ENCODE measurements at places on chromosomes 3 and 15.
A peak's percentile ranks its signal among the peaks of the same experiment; 100 is the strongest.

GRCh38 chr3:102026656-102027055, 177.3 kb downstream of the NFKBIZ start:
- no peak for DNase-seq

GRCh38 chr3:26652164-26652563, 29.6 kb downstream of the LRRC3B start:
- peak; percentile 66 for DNase-seq

GRCh38 chr15:54120949-54121463, 142.8 kb downstream of the UNC13C start:
- DNase-seq = no peak

DNA sequence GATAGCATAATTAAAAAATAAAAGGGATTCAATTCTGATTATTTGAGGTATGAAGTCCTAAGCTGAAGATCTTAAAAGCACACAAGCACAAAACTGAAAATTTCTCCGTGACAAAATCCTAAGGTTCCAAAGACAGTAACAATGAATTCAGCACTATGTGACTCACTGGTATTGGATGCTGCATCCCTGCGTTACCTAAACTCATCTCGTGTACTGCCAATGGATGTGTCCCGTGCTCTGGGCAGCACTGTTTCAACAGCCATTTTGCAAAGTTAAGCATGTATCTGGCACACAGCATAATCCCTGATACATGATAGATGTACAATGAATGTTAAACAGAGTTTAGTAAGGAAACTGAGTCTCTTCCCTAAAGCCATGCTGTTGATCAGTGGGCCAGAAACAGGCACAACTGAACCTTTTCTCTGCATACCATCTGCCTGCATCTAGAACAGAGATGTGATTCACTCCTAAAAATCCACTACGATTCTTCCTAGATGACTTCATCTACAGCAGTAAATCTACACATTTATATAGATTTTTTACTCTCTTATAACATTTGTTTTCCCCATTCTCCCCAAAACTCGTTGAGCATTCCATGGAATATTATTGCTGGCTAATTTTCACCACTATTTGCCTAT, 14.3 kb downstream of the SUCLG2 start:
- no peak for DNase-seq

GRCh38 chr3:119293105-119293870, 895 bp upstream of the ARHGAP31 start:
- no peak for DNase-seq

- no peak for DNase-seq
Observed at GRCh38 chr3:127720161-127720823, 47.5 kb downstream of the ABTB1 start.

GRCh38 chr3:150265305-150265704, 142.8 kb upstream of the TSC22D2 start:
- DNase-seq = no peak

DNA sequence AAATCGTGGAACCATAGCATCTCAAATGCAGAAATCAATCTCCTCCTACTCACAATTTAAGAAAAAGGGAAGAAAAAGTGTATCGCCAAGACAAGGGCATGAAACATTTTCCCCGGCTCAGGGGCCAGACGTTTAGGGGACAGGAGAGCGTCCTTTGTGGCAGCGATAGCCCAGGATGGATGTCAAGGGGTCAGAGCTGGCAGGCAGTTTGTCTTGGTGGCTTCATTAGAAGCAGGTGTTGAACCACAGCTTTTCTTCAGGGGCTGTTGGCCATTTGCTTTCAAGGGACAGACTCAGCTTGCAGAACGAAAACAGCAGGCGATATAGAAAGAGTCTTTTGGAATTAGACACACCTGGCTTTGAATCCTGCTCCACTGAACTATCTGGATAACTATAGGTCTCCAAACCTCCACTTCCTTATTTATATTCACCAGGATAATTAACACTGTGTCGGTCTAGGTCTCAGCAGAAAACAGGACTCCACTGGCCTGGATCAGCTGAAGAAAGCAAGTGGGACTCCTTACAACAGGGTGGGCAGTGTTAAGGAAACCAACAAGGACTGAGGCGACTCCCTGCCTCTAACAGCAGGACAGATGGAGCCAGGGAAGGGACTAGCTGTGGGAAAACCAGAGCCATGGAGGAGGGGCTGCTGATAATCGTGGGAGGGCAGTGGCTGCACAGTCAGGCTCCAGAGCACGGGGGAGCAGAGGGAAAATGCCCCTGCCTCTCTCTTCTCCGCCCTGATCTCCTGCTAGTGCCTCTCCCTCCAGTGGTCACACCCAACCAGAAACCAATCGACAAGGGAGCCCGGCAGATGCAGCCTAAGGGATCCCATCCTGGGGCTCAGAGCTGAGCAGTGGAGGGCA, 123.6 kb downstream of the LIPC start:
- no peak for DNase-seq

GRCh38 chr3:149703466-149703865, 45.6 kb upstream of the WWTR1 start:
- DNase-seq = no peak

DNA sequence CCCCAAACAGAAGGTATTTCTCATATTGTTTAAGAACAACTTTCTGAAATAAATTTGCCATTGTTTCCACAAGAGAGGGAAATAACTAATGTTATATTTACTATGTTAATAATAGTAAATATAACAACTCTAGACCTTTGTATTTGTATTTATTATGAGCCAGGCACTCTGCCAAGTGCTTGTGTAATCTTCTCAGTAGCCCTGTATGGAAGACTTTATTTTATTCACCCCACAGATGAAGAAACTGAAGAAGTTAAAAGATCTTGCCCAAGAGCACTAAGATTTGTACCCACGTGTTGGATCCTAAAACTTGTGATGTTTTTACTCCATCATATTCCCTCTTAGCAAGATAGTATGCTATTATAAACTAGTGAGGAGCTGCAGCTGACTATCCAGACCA, 12.0 kb upstream of the GNB4 start:
- no peak for DNase-seq

DNA sequence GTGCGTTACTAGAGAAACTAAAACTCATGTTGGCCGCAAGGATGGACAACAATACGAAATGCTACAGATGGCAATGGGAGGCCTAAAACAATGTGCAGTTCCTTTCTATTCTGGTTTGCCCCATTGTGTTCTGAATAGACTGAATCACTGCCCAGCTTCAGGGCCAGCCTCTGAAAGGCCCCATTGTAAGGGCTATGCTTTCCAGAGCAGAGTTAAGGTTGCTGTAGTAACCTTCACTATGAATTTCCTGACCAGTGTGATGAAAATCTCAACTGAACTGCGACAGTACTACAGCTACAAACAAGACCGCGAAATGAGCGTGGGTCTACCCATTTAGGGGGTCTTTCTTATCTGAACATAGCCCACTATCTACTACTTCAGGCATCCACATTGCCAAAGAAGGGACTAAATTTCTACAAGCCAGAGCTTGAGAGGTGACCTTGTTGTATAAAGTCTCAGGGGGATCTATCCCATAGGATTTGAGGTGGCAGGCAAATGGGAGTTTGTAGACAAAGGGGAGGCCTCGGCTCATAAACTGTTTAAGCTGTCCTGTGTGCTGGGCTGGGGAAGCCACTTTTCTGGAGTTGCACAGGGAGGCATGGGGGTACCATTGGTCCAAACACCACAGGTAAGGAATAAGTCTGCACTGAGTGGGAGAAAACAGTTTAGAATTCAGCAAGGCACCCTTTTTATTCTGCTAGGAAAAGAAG, 80.1 kb downstream of the MYO1E start:
- DNase-seq = peak; percentile 34

DNA sequence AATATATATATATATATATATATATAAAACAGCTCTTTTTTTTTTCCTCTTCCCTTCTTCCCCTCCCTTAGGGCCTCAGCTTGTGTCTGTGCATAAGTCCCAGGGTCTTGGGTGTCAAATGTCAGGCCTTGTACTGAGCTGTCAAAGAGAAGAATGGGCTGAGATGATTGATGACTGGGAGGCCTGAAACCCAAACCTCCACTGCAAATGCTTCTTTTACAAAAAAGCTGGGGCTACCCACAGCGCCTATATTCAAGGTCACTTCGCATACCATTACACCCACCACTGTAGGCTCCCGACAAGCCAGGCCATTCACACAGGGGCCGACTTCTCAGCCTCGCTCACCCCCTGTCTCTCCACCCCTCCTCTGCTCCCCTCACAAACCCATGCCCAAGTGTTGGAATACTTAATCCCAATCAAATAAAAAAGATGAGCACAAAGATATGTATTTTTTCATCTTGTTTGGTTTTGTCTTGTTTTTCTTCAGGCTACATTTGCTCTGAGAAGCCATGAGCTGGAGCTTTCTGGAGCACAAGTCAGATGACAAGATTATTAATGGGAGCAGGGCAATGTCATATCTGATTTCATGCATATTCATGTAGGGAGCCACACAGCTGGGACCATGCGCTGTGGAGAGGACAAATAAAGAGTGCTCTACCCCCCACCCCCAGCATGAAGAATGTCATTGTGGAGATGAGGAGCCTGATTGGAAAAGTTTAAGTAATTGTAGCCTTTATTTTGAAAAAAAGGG, 614.4 kb upstream of the NR2F2 start:
- DNase-seq = no peak

DNA sequence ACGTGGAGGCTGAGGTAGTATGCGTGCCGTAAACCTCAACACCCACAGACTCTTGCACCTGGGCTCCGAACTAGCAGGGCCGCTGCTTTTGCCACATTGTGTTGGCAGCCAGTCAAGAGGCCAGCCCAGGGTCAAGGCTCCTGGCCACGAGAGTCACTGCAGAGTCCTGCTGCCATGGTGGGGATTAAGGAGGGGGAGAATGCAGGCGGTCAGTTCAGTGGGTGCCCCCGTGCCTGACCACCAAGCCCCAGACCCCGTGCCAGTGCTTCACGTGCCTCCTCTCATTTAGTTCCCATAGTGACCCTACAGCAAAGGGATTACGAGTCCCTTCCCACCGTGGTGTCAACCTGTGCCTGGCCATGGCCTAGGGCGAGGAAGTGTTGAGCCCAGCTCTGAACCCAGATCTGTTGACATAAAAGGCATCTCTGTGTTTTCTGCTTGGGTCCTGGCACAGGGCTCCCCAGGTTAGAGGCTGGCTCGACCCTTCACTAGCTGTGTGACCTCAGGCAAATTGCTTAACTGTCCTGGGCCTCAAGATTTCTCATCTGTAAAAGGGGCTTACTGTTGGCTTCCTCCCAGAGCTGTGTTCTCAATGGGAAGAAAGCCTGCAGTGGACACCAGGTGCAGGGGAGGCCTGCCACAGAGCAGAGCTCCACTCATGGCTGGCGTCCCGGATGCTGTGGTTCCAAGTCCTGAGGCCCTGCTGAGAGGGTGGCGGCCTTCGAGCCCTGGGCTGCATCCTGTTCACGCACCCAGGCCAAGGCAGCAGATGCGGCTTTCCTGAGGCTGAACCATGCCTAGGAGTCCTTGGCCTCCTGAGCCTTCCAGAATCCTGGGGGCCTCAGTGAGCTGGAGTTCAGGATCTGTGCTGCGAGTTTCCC, 32.8 kb downstream of the FBLN2 start:
- DNase-seq = no peak

DNA sequence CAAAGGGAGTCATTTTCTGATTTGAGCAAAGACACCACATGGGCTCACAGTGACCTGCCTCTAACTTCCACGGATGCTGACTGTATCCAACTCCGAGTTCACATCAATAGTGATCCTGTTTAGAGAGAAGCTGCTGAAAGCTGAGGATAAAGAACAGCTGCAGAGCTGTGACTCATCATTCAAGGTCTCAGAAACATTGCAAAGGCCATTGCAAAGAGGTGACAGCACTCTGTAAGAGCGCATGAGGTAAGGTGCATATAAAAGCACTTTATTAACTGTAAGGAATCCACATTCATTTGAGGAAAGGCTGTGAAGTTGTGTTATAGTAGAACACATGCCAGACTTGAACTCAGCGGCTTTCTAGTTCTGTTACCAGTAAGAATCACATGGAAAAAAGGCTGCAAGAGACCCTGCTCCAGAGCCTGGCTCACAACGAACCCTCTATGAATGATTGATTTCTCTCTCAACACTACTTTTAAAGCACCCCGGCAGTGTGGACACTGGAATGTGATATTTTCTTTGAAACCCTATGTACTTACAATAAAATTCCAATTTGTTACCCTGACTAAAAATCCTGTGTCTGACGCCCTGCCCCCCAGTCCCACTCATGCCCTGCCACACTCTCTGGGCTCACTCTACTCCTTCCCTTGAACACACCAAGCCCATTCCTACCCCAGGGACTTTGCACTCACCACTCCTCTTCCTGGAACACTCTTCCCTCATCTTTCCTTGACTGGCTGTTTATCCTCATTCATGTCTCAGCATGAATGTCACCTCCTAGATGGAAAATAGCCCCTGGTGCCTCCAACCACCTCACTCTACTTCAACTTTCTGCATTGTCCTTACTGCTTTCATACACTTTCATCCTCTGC, 111.2 kb downstream of the LSM3 start:
- peak; percentile 39 for DNase-seq

DNA sequence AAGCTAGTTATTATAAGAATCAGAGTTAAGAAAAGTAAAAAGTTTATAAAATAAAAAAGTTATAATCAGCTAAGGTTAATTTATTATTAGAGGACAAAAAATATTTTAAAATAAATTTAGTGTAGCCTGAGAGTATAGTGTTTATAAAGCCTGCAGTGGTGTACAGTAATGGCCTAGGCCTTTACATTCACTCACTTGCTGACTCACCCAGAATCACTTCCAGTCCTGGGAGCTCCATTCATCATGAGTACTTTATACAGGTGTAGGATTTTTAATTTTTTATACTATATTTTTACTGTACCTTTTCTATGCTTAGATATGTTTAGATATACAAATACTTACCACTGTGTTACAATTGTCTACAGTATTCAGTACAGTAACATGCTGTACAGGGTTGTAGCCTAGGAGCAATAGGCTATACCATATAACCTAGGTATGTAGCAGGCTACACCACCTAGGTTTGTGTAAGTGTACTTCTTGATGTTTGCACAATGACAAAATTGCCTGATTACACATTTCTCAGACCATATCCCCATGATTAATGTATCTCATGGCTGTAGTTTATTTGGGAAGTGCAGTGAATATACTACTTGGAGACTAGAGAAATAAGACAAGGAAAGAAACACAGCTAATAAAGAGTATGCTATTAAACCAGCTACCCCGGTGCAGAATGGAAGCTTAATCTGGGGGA, 101.9 kb upstream of the GALNT15 start:
- DNase-seq = no peak

DNA sequence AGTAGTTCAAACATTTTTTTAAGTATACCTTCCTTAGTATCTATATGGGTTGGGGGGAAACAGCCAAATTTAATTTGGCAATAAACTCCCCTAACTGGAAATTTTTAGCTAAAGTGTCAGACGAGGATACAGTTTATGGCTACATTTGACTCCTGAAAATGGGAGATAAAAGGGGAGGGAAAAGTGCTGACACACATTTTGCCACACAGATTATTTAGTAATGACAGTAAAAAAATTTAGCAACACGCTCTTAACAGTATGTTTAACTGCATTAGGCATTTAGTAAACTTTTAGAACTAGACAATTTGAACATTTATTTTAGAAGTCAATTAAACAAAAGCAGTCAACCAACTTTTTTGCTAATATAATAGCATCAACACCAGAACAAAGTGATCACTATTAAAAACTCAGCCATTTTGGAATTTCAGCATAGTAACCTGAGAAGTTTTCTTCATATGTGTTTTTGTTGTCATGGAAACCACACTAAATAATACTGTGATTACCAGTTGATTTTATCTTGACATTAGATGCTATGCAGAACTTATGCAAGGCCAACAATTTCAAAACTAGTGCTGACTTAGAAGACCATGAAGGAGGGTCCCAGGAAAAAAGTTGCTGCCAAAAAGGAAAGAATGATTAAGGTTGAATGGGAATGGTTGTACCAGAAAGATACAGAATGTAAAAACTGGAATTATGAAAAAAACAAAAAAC, 47.0 kb upstream of the TFG start:
- no peak for DNase-seq

Data from heart left ventricle (tissue), 16 donors.